ENCODE measurements at places on chromosomes 1 and 21. TPM values are rescaled to one million over a fixed set of nuclear protein-coding genes. Genes with fewer than 3 reads are reported as not detected.

DNA sequence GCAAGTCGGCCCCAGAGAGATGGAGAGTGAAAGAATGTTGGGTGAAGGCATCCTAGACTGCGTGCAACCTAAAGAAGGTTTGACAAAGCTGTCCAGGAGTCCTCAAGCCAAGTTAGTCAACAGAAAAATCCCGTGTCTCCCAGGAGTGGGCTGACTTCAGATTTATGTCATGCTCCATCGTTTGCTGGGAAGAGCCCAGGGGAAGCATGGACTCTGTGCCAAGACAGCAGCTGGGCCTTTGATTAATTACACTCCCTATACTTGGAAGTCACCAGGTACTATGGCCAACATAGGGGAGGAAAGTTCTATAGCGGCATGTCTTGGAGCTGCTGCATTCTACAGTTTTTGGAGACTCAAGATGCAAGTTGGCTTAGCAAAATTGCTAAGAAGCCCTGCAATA lies 247.4 kb downstream of the KAZN start:
- no peak for DNase-seq

DNA sequence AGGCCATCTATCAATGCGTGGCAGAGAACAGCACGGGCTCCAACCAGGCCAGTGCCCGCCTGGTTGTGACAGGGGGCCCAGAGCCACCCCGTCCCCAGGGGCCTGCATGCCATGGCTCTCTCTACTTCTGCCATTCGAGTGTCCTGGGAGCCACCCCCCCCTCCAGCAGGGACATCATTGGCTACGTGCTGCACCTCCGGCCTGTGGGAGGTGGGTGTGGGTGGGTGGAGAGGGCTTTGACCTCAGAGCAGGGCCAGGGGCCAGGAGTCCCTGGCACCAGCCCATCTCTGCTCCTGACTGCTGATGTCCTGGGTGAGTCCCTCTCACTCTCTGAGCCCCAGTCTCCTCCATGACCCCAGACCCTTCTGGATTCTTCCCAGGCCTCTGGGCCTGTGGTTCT lies 25.3 kb downstream of the SLC27A3 start:
- no peak for DNase-seq

DNA sequence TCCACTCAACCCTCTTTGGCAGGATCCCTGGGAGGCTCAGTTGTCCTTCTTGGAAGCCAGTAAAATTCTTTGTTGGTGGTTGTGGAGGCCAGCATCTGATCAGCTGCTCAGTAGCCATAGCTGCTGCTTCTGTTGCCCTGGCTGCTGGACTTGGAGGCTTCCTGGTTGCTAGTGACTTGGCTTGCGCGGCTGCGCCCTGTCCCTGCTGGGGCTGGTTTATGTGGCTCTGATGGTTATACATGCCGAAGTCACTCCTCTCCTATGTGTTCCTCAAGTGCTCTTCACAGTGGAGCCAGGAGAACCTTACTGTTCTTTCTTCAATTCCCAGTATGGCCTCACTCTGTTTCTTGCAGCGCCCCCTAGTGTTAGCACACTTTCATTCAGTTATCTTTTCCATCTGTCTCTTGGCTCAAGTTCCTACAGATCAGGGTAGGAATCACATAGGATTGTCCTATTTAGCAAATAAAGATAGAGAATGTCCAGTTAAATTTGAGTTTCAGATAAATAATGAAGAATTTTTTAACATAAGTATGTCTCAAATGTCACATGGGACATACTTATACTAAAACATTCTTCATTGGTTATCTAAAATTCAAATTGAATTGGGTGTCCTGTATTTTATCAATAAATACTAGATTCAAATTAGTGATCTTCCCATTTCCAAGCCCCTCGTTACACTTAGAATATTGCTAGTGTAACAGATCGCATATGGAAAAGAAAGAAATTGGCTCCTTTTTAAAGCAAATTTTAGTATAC lies 176.5 kb downstream of the TGFB2 start:
- no peak for DNase-seq

DNA sequence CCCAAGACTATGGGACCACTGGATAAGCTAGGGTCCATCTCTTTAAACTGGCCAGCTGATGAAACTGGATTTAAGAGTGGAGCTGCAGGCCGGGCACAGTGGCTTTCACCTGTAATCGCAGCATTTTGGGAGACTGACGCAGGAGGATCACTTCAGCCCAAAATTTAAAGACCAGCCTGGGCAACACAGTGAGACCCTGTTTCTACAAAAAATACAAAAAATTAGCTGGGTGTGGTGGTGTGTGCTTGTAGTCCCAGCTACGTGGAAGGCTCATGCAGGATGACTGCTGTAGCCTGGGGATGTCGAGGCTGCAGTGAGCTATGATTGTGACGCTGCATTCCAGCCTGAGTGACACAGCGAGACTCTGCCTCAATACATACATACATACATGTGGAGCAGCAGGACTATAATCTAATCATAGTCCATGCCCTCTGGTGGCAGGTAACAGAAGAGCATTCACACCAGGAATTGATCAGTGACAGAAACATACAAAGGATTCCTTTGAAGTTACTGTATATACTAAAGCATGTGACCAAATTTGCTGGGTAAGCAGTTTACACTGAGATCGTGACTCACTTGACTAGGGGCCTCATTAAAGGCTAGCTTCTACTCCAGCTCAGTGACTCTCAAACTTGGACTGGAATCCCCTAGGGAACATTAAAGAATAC lies 101.5 kb upstream of the SLFNL1 start:
- DNase-seq: no peak

GRCh38 chr1:5001466-5001865 lies 347.1 kb downstream of the AJAP1 start:
- no peak for DNase-seq

GRCh38 chr1:53274026-53274425 lies 35.7 kb upstream of the MAGOH start:
- DNase-seq: no peak

GRCh38 chr1:115118086-115118485 lies 28.8 kb upstream of the TSPAN2 start:
- no peak for DNase-seq

GRCh38 chr1:154407198-154408091 lies 2.3 kb downstream of the IL6R start:
- no peak for DNase-seq

DNA sequence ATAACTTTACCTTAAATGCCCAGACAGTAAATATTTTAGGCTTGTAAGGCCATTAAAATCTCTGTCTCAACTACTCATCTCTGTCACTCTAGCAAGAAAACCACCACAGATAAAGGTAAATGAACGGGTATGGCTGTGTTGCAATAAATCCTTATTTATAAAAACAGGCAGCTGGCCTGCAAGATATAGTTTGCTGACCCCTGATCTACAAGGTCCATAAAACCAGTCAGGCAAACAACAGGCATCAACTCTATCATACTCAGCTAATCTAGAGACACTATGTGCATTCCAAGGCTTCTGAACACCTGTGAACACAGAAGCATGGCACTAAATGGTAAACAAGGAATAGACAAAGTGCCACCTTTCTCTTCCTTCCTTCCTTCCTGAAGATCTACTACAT lies 9.7 kb downstream of the FAF1 start:
- DNase-seq: no peak

GRCh38 chr1:19907456-19907855 lies 16.0 kb downstream of the PLA2G2E start:
- DNase-seq: no peak

DNA sequence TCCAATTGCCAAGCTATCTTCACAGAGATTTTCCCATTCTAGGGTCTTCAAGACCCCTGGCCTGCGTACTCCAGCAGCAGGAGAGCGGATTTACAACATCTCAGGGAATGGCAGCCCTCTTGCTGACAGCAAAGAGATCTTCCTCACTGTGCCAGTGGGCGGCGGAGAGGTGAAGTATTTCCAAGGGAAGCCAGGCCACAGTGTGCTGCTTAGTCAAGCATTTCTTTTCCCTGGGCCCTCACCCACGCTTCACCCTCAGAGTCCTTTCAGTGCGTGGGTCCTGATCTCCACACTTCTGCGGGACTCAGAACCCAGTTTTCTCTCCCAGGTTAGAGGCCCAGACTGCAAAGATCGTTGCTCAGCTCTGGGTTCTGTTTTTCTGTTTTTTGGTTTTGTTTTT lies 13.1 kb downstream of the CDCA8 start:
- no peak for DNase-seq

- DNase-seq: no peak
Observed at GRCh38 chr1:45490121-45490625, 790 bp downstream of the TESK2 start.

DNA sequence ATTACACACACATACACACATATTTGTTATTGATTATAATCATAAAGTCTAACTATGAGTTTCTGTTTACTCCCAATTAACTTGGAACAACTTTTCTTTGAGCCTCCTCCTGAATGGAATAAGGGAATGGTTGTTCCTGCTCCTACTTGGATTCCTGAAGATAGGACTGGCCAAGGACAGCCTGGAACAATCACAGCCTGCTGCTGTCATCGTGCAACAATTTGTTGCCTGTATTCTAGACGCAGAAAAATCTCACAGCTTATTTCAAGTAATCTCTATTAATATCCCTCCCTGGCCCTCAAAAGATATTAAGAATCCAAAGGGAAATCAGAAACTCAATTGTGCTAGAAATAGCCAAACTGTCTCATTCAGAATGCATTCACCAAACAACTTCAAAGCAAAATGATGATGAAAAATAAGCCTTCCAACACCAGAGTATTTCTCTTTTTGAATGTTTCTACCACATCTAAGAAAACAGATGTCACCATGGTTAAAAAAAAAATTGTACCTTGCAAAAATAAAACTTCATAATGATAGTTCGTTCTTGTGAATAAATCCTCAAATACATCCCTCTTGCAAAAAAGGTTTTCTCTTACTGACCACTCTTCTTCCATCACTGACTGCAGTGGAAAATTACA lies 30.9 kb downstream of the RCAN1 start:
- no peak for DNase-seq

DNA sequence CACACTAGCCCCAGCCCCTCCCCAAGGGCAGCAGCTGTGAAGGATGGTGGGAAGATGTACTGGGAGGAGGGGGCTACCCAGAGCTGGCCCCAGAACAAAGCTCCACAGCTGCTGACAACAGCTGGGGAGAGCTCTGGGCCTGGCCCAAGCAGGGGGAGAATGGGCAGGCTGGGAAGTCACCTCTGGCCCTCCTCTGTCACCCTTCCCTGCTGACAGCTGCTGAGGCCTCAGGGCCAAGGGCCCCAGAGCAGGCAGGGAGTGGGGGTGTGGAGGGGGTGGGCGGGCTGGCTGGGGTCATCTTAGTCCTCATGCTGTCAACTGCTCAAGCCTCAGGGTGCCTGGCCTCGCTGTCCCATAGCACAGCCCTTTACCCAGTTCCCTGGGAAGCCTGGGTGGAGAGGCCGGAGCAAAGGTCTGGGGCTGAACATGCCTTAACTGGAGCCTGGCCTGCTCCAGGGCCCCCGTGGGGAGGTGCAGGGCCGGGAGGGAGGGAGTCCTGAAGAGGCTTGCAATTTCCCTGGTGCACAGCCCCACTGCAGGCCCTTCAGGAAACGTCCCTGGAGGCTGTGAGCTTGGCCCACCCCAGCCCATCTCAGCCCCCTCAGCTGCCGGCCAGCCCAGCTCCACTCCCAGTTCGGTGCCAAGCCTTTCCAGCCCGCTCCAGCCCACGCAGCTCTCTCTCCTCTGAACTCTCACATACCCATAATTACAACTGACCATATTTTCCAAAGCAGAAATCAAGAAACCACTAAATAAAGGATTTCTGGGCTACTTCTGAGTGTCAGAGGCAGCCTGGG lies 25.7 kb downstream of the HSPG2 start:
- DNase-seq: no peak

DNA sequence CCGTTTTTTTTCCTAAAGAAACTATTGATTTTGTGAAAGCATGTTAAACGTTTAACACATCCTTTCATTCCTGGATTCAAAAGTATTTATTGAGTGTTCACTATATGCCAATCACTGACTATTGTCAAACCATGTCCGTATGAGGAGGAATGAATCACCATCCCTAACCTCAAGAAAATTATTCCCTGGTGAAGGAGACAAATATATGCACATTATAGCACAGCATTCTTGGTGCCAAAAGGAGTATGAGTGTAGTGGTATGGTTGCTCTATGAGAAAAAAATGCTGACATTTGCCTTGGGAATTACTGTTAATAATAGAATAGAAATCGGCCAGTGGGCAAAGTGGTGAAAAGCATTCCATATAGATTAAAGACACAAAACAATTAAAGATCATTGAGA lies 1390.1 kb downstream of the MRPL39 start:
- DNase-seq: no peak

- DNase-seq: no peak
Observed at GRCh38 chr1:234205966-234206365, 167.3 kb upstream of the COA6 start.

- no peak for DNase-seq
Observed at GRCh38 chr1:245216366-245217115, 61.8 kb downstream of the KIF26B start.

GRCh38 chr21:38544661-38545060 lies 46.4 kb upstream of the ERG start:
- no peak for DNase-seq

- DNase-seq: no peak
Observed at GRCh38 chr1:205777994-205778393, 2.7 kb upstream of the RAB29 start.

MPC2 gene
- 24.2 TPM for polyA plus RNA-seq

LGALS8 gene
- polyA plus RNA-seq: 50.6 TPM

GCLM gene
- 35.1 TPM for polyA plus RNA-seq

MEF2D gene
- 11.7 TPM for polyA plus RNA-seq

MAP10 gene
- polyA plus RNA-seq: 0.81 TPM

METTL25B gene
- 14.6 TPM for polyA plus RNA-seq

SLC35F3 gene
- polyA plus RNA-seq: 0.09 TPM

TMCO1 gene
- 203 TPM for polyA plus RNA-seq

UQCRH gene
- polyA plus RNA-seq: 188 TPM

SZT2 gene
- polyA plus RNA-seq: 12.1 TPM

IFI44L gene
- polyA plus RNA-seq: 0.28 TPM

CFHR5 gene
- polyA plus RNA-seq: not detected

CD1C gene
- not detected for polyA plus RNA-seq

KRTAP10-7 gene
- not detected for polyA plus RNA-seq

DENND2C gene
- 0.87 TPM for polyA plus RNA-seq

MCOLN2 gene
- polyA plus RNA-seq: 0.29 TPM

KRTAP8-1 gene
- polyA plus RNA-seq: not detected

TRAF5 gene
- polyA plus RNA-seq: 31.6 TPM

CR1L gene
- not detected for polyA plus RNA-seq

USP21 gene
- 13.5 TPM for polyA plus RNA-seq

SAMD11 gene
- polyA plus RNA-seq: 10.0 TPM

RHOU gene
- 0.63 TPM for polyA plus RNA-seq

HMCN1 gene
- 16.2 TPM for polyA plus RNA-seq

KPRP gene
- polyA plus RNA-seq: not detected

Data from BJ (cell line).